ENCODE measurements at places on chromosomes 1 and 21.

DNA sequence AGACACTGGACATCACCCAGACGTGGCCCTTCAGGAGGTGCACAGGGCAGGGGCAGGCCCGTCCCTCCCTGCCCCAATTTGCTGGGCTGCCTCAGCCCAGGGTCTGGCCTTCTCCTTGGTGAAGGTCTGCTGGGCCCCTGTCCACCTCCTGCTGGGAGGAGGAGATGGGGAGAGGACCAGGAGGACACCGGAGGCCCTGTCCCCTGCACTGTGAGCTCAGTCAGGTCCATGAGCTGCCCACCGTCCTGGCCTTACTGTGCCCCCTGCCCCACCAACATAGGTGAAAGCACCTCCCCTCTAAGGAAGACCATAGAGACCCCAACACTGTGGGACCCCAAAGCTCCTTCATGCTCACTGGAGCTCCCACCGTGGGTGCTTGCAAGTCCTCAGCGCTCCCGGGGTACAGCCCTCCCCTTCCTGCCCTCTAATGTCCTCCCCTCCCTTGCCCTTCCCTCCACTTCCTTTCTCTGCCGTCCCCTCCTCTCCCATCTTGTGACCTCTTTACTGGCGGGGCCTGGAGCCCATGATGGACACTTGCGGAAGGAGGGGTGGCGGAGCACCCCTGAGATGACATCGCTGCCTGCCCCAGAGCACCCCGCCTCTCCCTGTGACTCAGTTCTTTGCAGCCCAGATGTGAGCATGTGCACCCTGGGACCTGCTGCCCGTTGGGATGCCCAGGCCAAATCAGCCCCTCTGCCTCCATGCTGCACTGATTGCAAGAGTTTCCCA, 4.6 kb downstream of the LRRC3 start:
- DNase-seq = no peak

- no peak for DNase-seq
Measured at GRCh38 chr1:21553116-21553926, 44.1 kb downstream of the ALPL start.

- DNase-seq = no peak
Measured at GRCh38 chr1:46278807-46279206, 24.6 kb downstream of the LRRC41 start.

DNA sequence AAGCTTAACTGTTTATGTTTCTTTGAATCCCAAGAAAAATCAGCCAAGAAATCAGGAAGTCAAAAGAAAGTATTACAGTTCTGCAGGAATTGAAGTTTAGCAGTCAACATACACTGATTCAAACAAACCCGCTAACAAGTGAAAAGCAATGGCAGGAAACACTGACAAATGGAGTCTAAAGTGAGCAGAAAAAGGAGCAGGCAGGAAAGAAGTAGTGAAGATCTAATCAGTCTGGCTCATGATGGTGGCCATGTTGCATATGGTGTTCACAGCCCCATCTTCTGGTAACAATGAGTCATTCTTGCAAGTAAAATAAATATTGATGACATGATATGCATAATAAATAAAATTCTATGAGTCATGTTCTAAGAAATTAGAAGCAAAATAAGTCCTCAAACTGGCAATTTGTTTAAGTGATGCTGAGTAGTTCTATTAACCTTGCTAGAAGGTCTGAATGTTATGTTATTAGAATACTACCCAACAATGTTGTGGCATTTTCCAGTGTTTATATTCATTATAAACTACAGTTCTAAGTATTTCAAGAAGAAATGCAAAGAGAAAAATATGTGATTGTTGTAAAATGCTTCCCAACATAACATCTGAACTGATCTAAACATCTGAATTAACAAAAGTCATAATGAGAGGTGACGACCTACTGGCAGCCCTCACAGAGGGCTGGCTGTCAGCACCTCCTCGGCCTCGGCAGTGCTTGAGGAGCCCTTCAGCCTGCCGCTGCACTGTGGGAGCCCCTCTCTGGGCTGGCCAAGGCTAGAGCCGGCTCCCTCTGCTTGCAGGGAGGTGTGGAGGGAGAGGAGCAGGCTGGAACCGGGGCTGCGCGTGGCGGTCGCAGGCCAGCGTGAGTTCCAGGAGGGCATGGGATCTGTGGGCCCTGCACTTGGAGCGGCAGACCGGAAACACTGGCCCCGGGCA, 5.7 kb upstream of the ACBD6 start:
- DNase-seq = no peak

GRCh38 chr1:87951852-87952251, 623.2 kb downstream of the LMO4 start:
- DNase-seq = no peak

DNA sequence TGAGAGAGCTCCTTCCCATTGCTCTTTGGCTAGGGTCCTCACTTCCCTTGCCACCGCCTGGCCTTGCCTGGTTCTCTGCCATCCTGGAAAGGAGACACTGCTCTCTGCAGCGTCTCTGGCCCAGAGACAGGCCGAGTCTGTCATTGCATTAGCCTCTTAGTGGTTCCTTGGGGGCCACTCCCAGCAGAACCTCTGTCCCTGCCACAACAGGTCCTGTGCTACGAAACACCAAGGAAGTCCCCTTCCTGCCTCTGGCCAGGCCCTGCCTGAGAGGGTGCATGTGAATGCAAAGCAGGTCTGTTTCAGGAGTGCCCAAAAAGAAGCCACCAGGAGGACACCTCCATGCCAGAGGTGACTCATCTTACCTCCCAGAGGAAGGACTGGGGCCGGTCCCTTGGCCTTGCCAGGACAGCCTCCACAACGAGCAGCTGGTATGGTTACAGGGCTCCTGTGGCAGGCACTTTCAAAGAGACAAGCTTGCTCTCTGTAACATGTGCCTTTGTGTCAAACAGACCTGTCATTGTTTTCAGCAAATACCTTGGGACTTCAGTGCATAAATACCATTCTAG, 59.6 kb downstream of the VPS26C start:
- DNase-seq = no peak

DNA sequence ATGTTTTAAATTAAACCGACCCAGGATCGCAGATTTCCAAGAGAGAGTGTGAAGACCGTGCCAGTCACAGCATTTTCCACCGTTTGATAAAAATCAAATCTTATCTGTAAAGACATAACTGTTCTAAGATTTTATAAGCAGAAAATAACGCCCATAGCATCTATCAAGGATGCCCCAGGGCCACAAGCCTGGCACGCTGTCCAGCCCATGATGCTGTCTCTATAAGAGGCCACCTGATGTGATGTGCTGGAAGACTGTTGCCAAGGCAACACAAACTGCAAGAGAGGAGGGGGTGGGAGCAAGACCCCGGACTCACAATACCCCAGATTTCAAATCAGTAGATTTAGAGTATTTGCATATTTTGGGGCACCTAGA, 116.5 kb downstream of the DSCAM start:
- no peak for DNase-seq

DNA sequence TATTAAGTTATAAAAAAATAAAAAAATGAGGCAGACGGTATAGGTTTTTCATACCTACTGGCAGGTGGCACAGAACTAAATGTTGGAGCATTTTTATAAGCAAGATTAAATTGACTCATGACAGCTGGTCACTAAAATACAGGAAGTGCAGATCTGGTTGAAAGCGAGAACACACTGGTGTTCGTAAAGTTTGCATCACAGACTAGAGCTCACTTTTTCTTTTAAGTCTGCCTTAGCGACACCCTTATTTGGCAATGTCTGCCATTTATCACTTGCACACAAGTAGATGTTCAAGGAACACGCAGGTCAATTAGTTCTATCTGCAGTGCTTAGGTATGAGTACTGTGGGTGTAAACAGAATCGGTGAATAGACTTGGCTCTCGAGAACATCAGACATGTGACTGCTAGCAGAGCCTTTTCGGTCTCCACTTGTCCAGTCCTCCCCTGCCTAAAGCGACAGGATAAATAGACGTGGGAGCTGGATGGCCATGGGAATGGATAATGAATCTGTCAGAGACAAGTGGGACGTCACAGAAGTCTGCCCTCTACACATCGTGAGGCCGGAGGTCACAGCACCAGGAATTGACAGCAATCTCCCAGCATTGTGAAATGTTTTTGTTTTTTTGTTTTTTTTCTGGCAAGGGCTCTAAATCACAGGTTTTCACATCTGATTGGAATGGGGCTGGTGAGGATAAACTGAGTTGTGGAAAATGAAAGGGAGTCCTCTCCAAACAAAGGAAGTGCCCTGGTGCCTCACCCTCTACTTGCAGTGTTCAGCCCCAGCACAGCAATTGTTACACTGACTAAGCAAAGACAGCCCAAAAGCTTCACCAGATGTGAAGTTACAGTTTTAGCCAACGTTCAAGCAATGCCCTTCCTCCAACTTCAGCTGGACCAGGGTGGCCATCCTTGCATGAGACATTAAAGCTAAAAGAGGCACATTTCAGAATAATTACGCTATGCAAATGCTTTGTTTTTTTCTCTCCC, 248.9 kb downstream of the NTNG1 start:
- DNase-seq = no peak

DNA sequence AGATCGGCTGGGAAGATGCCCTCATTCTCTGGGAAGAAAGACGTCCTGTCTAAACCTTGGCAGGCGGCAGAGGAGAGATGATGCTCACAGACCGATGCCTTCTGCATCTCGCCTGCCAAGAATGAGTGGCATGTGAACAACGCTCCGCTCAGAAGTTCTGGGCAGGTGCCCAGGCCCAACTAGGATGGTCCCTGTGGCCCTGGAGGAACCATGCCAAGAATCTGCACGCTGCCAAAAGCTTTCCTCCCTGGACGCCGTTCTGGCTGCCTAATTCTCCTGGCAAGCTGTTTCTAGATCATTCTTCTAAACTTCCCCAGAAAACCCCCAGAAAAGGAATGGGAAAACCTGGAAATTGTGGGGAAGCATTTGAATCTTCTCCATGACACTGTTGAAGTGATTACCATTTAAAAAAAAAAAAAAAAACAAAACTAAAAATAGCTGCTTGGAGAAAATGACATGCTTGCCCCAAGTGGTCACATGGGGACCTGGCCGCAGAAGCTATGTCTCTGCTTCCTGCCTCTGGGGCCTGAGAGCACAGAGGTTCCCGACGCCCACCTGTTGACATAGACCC, 440.9 kb downstream of the PRDM2 start:
- no peak for DNase-seq

DNA sequence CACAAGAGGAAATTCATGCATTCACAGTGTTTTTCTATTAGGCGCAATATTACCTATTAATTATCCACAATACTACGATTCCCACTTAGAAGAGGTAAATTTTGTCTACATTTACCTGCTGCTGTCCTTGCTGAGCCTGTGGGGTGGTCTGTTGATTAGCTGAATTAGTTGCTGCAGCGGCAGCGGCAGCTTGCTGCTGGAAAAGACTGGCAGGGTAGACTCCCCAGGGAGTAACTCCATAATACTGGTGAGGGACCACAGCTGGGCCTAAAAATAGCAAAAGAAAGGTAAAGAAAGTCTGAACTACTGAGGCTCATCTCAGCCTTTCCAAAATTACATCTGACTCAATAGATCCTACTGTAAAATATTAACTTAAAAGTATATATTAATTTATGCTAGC, 66.0 kb upstream of the SDC3 start:
- DNase-seq = no peak

GRCh38 chr1:18128298-18128697, 20.7 kb downstream of the IGSF21 start:
- DNase-seq = no peak

GRCh38 chr1:7550981-7551380, 220.1 kb upstream of the VAMP3 start:
- no peak for DNase-seq

- no peak for DNase-seq
Measured at GRCh38 chr1:64387389-64388285, 82.3 kb upstream of the CACHD1 start.
